ENCODE measurements at places on chromosomes 2 and 18. TPM values are rescaled to one million over a fixed set of nuclear protein-coding genes. Genes with fewer than 3 reads are reported as not detected.

GRCh38 chr18:3354506-3354905 is 92.6 kb downstream of the MYL12B start:
- DNase-seq: no peak

DNA sequence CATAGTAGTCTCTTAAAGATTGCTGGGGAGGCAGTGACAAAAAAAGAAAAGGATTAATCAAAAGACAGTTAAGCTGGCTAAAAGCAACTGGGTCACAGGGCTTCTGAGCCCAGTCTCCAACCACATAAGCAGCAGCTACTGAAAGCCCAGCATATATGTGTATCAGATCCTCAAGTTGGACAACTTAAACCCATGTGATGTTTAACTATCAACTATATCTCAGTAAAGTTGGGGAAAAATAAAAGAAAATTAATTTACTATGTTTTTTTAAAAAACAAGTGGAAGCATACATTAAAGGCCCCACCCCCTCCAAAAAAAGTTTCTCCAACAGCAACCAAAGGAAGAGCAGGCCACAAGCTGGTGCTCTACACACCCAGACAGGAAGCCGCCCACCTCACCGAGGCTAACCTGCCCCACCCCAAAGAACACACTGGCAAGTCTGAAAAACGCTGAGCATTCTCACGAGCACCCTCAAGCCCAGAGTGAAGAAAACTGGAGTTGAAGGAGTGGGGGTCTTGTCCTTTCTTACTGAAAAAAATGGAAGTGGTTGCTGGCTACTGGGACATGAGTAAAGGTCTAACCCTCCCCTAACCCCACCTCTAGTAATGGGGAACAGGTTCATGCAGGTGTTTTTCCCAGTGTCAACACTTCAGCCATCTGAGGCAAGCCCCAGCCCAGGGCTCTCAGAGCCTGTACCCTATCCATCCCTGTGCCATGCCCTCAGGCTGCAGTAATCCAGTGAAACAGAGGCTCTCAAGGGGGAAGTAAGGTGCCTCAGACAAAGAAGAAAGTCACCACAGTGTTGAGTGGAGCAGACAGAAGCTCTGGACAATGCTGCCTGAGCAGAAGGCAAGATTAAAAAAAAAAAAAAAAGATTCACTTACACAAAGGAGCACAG is 106.3 kb downstream of the GYPC start:
- no peak for DNase-seq

DNA sequence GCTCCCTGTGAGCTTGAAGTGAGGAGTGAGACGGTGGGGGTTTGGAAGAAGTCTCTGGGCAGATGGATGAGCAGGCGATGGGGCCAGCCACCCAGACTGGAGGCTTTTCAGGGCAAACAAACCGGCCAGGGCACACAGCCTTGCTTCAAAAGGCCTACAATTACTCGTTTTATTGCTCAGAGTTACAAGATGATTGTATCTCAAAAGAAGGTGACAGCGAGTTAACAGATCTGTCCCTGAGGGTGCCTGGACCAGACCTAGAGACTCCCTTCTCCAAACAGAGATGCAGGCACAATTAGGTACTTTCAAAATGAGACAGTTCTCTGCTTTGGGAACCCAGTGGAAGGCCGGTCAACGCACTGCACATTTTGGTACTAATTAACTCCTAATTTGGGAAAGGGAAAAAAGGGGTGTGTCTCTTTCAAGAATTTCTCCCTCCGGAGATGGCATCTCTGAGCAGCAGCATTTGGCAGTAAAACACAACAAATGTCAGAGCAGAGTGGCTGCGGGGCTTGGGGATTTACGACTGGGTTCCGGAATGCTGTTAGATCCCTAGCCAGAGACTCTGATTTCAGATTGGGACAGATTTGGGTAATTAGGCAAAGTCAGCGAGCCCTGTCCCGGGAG is 226.7 kb downstream of the TTC32 start:
- DNase-seq: no peak

GRCh38 chr2:226079671-226080181 is 680.2 kb downstream of the NYAP2 start:
- no peak for DNase-seq

- DNase-seq: no peak
These were observed 105.7 kb upstream of the GPC1 start for GRCh38 chr2:240329778-240330177.

- DNase-seq: no peak
These were observed 209.1 kb upstream of the REV1 start for GRCh38 chr2:99698896-99699295.

- no peak for DNase-seq
These were observed 155.5 kb downstream of the TGIF1 start for GRCh38 chr18:3605486-3605952.

- no peak for DNase-seq
These were observed 10.5 kb upstream of the IKZF2 start for GRCh38 chr2:213161759-213162515.

DNA sequence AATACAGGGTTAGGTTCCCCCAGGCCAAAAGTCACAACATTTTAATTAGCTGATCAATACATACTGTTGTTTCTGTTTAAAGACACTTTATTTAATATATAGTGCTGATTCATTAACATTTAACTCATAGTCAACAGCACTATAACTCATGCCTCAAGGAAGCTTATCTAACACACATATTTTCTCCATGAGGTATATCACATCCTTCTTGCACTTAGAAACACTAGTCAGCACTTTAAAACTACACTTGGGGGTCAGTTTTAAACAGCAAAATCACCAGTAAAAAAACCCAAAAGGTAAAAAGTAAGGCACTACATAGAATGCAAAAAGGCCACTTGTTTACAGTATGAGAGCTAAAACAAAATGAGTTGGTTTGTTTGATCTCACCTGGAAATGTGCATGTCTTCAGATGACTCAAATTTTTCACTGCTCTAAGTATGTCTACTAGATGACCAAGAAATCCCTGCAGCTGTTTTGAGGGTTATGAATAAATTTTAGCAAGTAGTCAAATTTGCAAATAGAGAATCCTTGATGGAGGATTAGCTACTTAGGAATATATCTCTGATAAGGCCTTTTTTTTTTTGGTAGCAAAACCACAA is 54.1 kb upstream of the EPB41L5 start:
- no peak for DNase-seq

DNA sequence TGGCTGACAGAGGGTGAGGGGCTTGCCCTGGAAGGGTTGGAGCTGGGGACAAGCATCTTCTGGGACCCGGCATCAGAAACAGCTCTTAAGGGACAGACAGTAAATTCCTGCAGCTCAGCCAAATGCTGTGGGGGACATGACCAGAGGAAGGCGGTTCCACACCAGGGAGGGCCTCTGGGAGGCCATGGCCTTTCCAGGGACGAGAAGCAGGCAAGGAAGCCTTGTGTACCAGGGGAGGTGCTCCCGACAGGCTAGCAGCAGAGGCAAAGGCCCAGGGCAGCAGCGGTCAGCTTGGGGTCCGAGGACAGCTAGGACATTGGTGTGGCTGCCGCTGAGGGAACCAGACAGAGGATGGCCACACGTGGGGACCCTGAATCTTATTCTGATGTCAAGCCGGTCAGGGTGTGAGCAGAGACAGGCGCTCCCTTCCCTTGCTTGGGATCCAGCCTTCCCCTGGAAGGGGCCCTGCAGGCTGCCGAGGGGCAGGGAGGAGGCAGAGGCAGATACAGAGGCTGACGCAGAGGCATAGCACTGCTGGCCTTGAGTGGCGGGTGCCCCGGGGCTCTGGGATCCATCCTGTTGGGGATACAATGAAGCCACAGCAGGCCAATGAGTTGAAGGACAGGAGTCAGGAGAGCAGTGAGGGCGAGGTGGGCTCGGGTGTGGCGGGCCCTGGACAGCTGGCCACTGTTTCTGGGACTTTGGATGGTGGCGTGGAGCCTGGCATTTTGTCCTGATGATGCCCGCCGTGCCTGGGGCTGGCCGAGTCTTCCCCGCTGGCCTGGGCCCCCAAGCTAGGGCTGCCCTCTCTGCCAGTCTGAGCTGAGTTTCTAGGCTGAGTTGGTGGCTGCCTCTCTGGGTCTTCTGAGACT is 64.1 kb upstream of the GPC1 start:
- DNase-seq: no peak

DNA sequence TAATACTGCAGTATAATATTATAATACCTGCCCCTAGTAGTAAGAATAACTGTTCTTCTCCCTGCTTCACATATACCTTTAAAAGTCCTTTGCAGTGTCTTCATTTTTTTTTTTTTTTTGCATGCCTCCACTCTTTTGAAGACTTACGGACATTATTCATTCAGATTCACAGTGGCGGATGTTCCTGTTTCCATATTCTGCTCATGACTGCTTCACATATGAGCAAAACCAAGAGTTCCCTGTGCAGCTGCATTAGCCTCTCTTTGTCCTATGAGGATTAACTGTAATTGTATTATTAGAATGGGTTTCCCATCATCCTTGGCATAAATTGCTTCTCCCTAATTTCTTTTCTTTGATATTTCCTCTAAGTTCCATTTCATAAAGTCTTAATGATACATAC is 12.8 kb downstream of the IL18RAP start:
- DNase-seq: no peak

- no peak for DNase-seq
These were observed 92.1 kb downstream of the DYM start for GRCh38 chr18:49368161-49368875.

- DNase-seq: no peak
These were observed 210.3 kb downstream of the ZRANB3 start for GRCh38 chr2:135320465-135321355.

GRCh38 chr2:64029116-64029665 is 10.0 kb upstream of the VPS54 start:
- no peak for DNase-seq

GRCh38 chr2:195532628-195533271 is 124.3 kb upstream of the SLC39A10 start:
- no peak for DNase-seq

DNA sequence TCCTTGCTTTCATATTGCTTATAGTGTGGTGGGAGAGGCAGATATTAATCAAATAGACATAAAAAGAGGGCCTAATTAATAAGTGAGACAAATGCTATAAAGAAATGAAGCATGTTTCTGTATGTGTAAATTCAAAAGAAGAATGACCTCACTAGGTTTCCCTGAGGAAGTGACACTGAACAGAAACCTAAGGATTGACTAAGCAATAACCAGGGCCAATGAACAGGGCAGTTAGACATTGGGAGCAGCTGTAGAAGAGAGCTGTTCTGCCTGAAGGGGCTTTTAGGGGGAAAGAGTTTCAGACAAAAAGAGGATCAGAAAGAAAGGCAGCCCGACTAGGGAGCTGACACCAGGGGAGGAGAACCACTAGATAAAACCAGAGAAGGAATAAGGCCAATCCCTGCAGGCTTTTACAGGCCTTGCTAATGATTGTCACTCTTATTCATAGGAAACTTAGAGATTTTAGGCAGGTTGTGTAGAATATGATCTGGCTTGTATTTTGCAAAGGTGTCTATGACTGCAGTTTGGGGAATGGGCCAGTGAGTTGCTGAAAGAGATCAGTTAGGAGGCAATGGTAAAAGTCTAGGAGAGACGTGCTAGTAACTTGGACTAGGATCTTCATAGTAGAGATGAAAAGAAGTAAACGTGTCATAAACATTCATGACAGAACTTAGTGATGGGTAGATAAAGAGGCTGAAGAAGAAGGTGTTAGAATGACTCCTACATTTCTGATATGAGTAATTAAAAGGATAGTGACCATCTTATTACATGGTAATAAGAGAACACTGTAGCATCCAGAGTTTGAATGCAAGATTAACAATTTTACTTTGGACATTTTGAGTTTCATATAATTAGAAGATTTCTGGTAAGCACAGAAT is 26.8 kb upstream of the NABP1 start:
- no peak for DNase-seq

GRCh38 chr2:84904151-84904550 is 1.3 kb upstream of the TMSB10 start:
- no peak for DNase-seq

- no peak for DNase-seq
These were observed 111.1 kb upstream of the RBBP8 start for GRCh38 chr18:22822024-22822423.

DNA sequence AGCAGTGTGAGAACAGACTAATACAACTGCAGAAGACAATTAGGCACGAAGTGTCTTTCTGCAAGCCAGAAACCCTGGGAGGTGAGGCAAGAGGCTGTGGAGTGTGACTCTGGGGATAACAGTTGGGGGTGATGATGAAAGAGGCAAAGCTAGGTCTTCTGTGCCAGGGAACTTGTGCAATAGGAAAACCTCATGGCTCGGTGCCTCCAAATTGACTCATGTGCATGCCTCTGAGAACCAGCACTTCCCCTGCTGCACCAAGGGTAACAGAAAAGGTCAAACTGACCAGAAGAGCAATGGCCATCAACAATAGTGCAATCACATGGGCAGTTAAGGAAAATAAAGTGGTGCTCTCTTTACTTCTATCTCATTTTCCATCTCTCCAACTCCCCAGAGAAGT is 136.4 kb downstream of the SCG2 start:
- no peak for DNase-seq

- DNase-seq: no peak
These were observed 567.1 kb upstream of the POU3F3 start for GRCh38 chr2:104286841-104287240.

DNA sequence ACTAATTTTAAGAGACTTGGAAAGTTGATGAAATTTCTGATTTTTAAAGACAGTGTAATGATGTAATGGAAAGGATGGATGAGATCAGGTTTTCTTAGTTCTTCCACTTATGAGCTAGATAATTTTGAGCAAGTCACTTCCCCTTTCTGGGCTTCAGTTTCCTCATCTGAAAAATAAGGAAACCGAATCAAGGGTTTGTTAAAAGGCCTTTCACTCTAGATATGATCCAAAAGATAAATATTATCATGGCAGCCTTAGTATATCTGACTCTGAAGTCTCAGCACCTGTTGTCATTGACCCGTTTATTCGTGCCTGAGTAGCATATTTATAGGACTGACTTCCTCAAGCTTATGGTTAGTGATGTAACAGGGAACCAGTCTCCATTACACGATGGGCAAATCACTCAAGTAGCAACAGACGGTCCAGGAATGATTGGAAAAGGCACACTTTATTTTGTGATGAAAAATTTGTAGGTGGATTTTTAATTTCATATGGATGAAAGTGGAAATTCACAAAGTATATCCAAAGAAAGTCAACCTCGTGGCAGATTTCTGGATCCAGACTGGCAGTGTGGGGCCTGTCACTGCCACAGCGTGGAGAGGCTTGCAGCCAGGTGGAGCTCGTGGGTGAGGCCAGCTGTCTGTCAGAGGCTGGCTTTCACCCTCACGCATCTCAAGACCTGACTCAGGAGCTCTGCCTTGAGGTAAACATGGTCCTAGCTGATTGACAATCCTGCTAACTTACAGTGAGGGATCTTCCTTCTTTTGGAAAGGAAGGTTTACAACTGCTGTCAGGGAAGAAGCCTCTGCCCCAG is 137.9 kb upstream of the CXCR4 start:
- peak; percentile 54 for DNase-seq

- no peak for DNase-seq
These were observed 1528.2 kb upstream of the ZEB2 start for GRCh38 chr2:146048141-146048540.

Gene ZAP70
- total RNA-seq: 470 TPM

Gene EGR4
- total RNA-seq: 0.17 TPM

Gene ANAPC1
- 39.5 TPM for total RNA-seq

Gene SCN7A
- not detected for total RNA-seq

Gene REG1A
- total RNA-seq: not detected

Gene MEP1B
- total RNA-seq: not detected

Gene MFSD6
- total RNA-seq: 47.8 TPM

Gene ZNG1B
- total RNA-seq: 33.9 TPM

Gene CFAP221
- not detected for total RNA-seq
